ENCODE measurements at places on chromosomes 16 and 17.

GRCh38 chr17:28509789-28510188 lies 3.6 kb downstream of the FOXN1 start:
- no peak for DNase-seq

GRCh38 chr16:11354407-11354732 lies 9.1 kb downstream of the RMI2 start:
- DNase-seq: no peak

- DNase-seq: no peak
Measured at GRCh38 chr17:76439314-76439928, 13.5 kb downstream of the UBE2O start.

GRCh38 chr17:40547079-40547784 lies 18.0 kb downstream of the CCR7 start:
- peak; percentile 91 for DNase-seq

- no peak for DNase-seq
Measured at GRCh38 chr17:49951362-49952082, 17.5 kb upstream of the DLX4 start.

DNA sequence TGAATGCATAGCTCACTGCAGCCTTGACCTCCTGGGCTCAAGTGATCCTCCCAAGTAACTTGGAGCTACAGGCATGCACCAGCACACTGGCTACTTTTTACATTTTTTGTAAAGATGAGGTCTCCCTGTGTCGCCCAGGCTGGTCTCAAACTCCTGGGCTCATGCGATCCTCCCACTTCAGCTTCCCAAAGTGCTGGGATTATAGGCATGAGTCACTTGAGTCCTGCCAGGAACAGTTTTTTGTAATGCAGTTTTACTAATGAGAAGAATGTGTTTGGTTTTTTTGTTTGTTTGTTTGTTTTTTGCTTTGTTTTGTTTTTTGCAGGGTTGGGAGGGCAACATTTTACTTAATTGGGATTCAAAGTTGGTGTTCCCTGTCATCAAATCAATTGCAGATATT lies 22.2 kb downstream of the SOST start:
- no peak for DNase-seq

DNA sequence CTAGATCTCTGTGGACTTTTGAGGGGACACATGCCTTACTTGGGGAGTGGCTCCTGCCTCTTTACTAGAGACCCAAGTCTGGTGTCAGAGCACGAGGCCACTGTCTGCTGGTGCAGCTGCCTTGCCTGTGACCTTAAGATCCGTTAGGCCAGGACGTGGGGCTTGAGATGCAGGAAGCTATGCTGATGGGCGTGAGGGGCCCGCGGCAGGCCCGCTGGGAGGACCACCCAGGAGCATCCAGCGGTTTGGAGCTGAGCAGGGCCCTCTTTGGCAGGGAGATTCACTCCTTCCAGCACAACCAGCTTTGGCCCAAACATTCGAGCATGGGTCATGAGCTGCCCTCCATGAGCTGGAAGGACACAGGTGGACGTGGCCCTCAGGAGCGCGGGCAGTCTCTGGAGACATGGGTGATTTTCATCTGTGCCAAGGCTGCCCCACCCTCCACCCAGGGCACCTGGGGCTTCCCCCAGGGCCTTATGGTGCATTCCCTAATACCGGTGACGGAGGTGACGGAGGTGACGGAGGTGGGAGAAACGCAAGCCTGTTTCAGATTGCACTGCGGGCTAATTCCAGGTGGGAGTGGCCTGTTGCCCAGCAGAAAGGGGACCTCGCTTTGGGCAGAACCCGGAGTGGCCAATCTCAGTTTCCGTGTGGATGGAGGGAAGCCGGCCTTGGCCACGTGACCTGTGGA lies 12.7 kb downstream of the LGALS3BP start:
- no peak for DNase-seq

DNA sequence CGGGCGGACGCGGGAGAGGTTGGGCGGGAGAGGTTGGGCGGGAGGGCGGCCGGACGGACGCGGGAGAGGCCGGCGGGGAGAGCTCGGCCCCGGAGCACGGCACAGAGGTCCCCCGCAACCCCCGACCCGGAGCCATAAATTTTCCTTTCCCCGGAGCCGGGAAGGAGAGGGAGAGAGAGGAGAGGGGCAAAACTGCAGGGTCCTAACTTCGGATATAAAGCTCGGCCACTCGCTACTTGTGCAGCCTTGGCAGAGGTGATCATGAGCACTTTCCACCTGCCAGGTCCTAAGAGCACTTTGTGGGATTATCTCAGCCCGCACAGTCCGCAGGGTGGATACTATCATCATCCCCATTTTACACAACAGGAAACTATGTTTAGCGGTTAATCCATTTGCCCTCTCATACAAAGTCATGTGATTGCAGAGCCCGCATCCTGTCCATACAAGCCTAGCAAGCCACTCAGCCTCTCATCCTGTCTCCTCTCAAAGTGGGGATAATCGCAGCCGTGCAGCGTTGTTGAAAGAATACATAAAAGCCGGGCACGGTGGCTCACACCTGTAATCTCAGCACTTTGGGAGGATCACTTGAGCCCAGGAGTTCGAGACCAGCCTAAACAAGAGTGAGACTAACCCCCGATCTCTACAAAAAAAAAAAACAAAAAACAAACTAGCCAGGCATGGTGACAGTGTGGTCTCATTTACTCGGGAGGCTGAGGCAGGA lies 780 bp upstream of the DCAKD start:
- peak; percentile 77 for DNase-seq

GRCh38 chr17:16215002-16215272 lies 397 bp downstream of the NCOR1 start:
- peak; percentile 53 for DNase-seq

DNA sequence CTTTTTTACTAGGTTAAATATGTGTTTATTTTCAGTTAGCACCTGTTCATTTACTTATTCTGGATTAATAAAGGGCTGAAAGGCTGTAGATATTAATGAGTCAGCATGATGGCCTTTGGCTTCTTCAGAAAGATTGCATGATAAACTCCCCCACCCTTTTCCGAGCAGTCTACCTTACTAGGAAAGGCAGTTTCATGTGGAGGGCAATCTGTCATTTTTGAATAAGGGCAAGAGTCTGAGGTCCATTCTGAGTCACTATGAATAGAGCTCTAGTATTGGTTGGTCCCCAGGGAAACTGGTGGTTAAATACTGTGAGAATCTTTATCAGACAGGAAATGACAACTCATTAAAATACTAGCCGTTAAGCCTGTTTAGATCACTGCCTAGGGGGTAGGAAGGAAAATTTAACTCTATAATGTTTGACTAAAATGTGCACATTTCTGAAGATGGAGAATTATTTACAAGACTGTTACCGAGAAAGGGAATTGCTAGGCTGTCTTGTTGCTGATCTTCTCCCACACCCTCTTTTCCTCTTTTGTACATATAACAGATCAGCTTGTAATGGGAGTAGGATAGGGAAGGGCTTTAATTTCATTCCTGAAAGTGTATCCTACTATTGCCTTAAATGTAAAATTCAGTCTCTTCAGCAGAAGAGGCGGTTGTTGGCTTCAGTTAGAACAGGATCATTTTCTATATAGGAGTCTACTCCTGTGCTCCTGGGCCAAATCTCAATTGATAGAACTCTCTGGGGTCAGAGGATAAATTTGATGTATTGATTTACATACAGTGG lies 63.3 kb downstream of the TUBD1 start:
- peak; percentile 72 for DNase-seq

GRCh38 chr16:79316004-79316458 lies 284.5 kb downstream of the MAF start:
- peak; percentile 82 for DNase-seq

DNA sequence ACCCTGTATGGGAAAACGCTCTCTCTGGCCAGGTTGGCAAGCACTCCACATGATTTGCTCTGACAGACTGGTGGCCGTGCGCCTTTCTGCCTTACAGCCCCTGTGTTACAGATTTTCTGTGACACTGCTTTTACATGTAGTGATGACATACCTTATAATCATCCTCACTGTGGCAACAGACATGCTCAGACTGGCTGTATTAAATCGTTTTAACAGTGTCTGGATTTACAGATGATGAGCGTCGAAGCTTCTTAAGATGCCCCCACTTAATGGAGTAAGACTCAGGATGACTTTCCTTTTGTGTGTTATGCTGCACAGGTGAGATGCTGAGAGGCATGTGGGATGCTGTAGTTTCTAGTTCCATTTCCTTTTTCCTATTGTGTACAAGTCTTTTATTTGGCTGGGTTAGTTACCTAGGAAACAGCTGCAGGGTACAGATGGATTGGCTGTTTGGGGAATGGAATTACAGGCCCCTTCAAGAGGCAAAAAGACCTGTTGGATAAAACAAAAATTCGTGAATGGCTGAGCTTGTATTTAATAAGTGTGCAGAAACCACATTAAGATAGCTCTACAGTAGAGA lies 20.9 kb upstream of the VWA3A start:
- no peak for DNase-seq

- DNase-seq: peak; percentile 60
Measured at GRCh38 chr17:62966426-62967204, 580 bp downstream of the TANC2 start.

DNA sequence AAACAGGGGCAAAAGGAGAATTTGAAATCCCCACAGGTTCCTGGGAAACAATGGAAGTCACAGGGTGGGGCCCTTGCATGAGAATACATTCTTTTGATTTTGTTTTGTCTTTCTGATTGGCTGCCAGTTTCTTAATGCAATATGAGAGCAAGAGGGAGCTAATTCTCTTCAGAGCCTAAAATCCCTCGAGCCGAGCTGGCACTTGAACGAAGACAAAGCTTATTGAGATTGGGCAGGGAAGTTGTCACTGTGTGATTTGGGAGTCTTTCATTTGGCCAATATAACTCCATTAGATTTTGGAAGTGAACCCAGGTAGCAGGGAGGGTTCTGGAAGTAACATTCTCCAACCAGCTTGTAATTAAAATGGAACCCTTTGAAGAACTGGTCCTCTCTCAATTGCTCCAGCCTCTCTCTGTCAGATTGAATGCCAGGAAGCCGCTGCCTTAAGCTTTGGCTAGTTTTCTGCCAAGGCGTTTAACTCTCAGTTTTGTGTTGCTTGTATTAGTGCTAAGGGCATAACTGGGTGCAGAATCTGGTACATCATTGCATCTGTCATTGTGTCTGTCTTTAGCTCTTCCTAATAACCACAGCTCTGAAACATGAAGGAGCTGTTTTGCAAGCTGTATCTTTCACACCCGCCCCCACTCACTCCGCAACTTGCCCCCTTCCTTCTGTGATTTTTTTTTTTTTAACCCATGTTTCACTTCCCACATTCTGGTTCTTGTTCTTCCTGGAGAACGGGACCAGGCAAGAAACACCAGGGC lies 272.0 kb downstream of the MAF start:
- DNase-seq: no peak

DNA sequence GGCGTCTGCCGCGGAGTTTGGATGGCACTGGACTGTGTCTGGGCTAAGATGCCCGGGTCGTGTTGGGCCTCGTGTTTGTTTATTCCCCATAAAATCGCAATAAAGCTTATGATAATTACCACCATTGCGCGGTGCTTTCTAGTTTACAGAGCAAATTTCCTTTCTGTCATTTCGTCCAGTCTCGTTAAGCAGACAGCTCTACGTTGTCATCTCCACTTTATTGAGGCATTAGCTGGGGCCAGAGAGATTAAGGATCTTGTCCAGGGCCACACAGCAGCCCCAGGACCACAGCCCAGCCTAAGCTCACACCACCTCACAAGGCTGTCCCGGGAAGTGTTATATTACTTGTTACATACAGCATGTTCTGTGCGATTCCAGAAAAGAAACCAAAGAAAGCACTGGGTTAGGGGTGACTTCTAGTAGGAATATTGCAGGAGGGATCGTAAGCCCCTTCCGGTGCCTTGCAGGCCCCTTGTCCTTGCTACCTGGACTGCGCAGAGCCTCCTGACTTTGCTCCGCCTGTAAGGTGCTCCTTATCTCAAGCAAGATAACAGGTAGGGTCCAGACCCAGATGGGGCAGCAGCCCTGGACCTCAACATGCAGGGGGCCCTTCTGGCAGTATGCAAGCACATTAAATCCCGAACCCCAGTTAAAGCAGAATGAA lies 6.3 kb downstream of the NOS2 start:
- no peak for DNase-seq

DNA sequence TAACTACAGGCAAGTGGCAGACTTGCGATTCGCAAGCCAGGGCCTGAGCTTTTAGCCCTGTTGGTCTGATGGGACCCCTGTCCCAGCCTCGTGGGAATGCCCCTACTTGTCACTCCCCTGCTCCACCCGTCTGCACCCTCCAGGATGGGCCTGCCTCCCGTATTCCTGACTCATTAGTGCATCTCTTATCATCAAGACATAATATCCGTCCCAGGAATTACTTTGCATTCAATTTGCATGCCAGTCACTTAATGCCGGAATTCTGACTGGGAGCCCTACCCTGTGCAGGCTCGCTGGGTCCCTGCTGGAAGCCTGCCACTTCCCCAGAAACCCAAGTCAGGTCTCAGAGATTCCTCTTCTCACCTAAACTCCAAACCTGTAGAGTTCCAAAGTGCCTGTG lies 3.3 kb downstream of the PRSS53 start:
- DNase-seq: no peak

DNA sequence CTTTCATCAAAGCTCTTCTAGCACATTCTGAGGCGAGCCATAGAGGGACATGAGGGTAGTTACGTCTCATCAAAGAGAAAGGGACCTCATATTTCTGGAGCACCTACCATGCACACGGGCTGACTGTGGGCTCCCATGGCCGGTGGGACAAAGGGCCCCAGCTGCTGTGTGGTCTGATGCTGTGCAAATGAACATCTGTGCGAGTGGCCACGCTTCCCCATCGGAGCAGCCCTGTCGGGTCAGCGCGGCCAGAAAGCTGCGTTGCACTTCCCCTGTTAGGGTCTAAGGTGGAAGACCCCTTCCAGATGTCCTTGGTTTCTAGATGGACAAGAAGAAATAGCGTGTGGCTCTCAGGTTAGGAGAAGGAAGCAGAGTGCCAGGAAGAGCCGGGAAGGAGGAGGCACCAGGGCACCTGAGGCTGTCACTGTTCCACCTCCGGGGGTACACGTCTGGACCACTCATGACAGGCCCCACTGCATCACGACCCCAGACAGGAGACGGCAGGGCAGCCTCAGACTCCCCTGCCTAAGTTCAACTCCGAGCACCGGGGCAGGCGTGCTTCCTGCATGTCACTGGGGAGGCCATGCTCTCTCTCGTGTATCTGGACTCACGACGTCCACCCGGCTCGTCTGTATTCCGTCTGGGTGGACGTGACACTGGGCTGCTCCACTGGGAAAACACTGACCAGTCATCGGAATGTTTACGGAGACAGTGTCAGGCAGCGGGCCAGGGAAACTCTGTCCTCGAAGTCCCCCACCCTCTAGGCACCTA lies 8.5 kb upstream of the BAIAP2 start:
- DNase-seq: no peak
